ENCODE measurements at places on chromosomes 11 and 22.

GRCh38 chr11:66313321-66314185, 3.3 kb downstream of the CD248 start:
- no peak for DNase-seq

DNA sequence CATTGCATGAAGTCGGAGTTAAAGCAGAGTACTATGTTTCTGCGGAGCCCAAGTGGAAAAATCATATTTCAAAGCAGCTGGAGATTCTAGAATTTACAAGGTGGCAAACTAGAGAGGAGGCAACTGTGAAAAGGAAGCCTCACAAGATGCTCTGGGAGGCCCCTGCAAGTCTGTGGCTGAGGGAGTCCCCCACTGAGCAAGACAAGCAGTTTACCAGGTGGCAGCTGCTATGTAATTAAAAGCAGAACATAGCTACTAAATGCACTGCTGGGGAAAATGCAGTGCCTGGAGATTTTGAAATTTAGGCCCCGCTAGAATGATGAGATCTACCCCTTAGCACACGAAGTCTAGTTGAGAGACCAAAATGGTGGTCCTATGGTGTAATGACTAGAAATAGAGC, 728.0 kb downstream of the OPCML start:
- no peak for DNase-seq

DNA sequence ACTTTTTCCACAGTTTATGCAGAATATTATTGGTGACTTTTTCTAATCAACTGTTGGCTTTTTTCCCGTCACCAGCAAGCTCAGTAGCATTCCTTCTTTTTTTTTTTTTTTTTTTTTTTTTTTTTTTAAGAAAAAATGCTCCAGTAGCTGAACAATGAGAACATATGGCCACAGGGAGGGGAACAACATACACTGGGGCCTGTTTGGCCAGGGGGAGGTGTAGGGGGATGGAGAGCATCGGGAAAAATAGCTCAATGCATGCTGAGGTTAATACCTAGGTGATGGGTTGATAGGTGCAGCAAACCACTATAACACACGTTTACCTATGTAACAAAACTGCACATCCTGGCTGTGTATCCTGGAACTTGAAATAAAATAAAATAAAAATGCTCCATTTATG, 82.5 kb downstream of the ARHGAP42 start:
- DNase-seq = no peak

DNA sequence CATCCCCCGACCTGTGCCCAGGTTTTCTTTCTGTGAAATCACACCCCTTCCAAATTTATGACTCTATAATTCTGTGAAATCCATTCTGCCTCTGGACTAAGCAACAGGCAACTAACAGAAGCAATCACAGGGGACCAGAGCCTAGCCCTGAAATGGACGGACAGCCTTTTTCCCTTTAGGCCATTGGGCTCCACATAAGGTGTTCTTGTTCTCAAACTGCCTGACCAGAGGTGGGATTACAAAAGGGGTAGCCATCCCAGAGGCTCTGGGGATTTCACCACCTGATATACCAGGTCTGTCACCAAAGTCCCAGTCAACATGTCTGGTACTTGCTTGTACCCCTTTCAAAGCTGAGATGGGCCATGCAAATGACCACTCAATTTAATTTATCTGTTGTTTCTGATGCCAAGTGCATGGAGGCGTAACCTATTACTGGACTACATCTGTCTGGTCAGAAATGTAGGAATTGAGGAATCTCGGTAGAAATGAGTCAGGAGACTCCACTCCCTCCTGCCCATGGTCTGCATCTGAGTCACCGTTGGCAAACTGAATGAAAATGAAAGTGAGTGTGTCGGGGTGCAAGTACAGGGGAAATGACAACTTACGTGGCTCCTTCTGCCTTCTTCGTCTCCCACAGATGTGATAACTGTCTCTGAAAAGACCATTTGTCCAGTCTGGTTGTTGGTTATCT, 10.2 kb downstream of the DKK3 start:
- no peak for DNase-seq

GRCh38 chr22:32660292-32660691, 141.2 kb upstream of the TIMP3 start:
- DNase-seq = peak; percentile 83

- no peak for DNase-seq
These were observed 22.1 kb downstream of the FLI1 start for GRCh38 chr11:128715691-128716561.

DNA sequence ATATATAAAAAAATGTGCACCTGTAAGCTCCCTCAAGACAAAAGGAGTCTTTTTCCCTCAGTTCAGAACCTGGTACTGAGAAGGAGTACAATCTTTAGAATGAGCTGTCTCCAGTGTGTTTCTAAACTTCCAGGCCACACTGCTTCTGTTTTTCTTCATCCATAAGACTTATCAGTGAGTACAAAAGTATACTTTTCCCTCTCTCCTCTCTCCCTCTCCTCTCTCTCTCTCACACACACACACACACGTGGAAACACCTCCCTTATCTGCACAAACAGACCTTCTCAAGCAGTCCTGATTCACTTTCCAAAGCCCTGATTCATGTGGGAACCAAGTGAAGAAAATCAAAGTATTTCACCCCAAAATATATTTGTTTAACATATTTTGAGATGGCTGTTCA, 220.7 kb upstream of the UBASH3B start:
- DNase-seq = no peak

- DNase-seq = no peak
These were observed 1.3 kb upstream of the PVALB start for GRCh38 chr22:36818010-36818642.

DNA sequence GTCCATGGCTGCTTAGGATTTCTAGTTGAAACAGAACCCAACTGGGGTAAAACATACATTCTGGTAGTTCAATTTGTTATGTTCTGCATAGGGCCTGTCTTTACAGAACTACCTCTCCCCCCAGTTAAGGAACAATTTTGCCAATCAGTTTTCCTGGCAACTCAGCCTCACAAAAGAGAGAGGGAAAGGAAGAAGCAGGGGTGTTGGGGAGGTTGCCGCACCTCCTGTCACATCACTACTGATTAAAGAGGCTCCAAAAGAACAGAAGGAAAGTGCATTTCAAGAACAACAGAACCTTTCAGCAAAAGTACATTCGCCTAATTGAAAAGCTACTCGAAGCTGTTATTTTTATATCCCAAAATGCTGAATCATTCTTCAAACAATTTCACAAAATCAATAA, 217.6 kb downstream of the CADM1 start:
- DNase-seq = no peak

GRCh38 chr22:45204819-45205218, 35.9 kb downstream of the KIAA0930 start:
- no peak for DNase-seq

DNA sequence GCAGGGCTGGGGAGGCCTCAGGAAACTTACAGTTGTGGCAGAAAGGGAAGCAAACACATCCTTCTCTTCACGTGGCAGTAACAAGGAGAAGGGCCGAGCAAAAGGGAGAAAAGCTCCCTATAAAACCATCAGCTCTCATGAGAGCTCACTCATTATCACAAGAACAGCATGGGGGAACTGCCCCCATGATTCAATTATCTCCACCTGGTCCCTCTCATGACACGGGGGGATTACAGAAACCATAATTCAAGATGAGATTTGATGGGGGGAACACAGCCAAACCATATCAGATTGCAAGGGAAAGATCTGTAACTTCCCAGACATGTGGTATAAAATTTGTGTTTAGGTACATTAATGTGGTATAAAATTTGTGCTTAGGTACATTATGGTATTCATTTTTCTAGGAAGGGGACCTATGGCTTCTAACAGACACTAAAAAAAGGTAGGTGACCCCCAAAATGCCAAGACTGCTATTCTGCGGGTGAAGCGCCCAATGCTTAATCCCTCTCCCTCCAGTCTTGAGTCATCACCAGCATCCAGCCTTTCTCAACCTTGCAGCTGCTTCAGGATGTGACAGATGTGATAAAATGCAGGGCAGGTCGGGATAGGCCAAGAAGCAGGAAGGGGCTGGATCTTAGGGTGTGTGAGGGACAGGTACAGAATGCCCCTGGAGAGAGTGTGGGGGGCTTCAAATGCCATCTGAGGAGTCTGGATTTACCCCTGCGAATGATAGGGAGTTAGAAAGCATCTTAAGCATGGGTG, 57.7 kb upstream of the AMPD3 start:
- no peak for DNase-seq

All from testis (tissue), 5 donors.